ENCODE measurements at places on chromosomes 7 and 10.

DNA sequence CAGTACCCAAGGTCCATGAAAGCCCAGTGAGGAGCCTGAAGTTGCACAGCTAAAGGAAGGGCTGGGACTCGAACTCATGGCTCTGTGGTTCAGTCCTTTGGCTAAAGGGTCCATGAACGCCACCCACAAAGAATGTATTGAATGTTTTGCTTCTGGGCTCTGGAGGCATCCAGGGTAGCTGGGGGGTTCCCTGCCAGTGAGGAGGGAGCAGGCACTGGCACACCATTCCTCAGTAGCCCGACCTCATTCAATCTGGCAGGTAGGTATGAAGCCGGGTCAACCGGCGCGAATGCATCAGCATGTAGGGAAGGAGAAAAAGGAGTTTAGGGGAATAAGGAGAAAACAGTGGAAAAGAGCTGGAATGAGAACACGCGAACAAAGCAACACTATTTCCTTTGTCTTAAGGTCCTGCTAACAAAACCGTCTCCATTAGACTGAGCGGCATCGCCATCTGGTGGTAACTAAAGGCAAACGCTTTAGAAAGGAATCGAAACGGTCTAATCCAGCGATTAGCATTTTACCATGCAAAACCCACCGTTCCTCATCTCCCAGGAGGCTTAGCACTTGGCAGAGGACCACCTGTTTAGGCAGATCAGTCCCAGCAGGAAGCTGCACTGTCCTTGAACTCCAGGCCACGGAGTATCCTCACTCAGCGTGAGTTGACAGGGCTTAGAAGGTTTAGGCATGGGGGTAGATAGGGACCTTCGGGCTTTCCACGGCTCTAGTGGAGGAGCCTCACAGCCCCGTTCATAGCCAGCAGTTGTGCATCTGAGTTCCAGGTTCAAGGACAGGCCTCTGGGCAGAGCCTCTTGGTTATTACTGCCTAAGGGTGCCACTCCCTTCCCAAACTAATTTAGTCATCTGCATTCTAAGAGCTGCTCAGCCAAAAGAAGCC is 122.8 kb downstream of the UBE2H start:
- DNase-seq, result peak; percentile 77

DNA sequence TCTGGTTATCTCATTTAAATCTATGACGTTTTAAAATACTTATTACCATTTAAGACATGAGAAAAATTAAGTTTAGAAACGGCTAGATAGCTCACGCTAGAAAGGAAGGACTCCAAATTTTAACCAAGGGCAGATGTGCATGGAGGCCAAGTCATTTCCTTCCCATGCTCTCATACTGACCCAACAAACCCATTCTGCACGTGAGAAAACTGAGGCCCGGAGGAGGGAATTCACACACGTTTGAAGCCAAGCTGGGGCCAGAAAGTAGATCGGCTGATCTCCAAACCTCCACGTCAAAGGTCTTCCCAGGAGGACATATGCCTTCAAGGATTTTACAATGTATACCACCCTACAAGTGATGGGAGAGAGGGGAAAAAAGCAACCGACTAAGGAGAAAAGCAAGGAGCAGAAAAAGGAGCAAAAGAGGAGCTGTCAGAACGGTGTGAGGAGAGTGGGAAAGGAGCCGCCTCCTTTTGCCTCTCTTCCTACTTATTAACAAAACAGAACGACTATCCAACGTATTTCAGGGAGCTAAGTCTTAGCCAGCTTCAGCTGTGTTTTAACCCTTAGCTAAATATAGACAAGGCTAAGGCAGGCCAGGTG is 645 bp upstream of the SIRT1 start:
- DNase-seq, result peak; percentile 16

GRCh38 chr10:72379776-72380175 is 25.1 kb upstream of the DNAJB12 start:
- no peak for DNase-seq

GRCh38 chr7:79320741-79321473 is 132.6 kb downstream of the MAGI2 start:
- DNase-seq, result no peak

DNA sequence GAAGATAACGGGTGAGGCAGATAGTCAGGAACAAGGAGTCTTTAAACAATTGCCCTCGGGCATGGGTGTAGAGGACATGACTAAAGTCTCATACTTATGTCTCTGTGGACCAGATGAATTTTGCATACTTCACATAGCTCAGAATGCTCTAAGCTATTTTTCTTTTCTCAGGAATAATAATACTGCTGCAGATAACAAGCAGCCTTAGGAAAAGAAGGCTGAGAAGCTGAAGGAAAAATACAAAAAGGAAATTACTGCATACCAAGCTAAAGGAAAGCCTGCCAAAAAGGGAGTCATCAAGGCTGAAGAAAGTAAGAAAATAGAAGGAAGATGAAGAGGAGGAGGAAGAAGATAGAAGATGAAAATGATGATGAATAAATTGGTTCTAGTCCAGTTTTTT is 13.4 kb upstream of the ERCC6 start:
- no peak for DNase-seq

GRCh38 chr7:75884476-75884875 is 5.6 kb downstream of the RHBDD2 start:
- DNase-seq, result no peak

- DNase-seq, result no peak
These were observed 17.2 kb downstream of the STX1A start for GRCh38 chr7:73702226-73702625.

DNA sequence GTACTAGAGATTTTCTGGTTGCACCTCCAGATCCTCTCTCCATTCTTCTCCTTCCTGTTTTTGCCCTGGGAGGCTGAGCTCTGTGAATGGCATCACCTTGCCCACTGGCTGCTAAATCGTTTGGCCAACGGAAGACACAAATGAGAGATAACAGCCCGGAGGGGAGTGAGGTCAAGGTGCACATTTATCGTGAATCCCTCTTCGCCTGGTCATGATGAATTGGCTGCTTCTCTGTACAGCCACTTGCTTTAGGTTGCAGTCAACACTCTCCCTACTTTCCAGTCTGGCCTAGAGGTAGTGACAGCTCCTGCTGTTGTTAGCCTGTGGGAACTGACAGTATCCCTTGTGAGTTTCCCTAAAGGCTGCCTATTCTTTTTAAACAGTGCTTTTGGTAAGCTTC is 85.4 kb upstream of the CHCHD3 start:
- no peak for DNase-seq

DNA sequence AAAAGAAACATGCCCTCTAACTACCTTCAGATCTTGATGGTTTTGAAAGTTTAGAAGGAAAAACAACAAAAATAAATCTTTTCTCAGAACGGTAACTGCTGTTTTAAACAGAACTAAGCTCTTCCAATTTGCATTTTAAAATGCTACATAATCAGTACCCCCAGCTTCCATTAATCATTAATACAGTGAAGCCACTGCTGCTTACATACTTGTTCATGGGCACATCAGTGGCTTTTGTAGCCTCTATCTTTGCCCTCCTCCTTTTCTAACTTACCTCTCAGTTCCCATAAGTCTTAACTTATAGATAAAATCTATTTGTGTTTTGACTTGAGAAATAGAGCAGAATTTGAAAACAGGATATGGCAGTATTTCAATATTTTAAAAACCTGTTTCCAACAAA is 109.1 kb downstream of the POLL start:
- no peak for DNase-seq

DNA sequence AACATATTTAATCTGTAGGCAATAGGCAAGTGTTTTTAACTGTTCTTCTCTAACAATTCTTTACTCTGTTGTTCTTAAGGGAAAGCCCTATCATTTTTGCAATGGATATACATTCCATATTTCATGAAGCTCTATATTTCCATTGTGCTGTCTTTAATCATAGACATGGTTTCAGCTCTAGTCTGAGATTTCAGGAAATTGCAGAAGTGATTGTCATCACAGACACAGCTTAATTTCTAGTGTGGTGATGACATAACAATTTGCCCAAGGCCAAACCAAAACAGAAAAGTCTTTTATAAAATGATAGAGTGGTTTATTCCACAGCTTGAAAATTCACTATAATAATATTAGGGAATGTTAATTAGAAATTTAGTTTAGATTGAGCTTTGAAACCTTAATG is 494.1 kb upstream of the SEMA3A start:
- no peak for DNase-seq

DNA sequence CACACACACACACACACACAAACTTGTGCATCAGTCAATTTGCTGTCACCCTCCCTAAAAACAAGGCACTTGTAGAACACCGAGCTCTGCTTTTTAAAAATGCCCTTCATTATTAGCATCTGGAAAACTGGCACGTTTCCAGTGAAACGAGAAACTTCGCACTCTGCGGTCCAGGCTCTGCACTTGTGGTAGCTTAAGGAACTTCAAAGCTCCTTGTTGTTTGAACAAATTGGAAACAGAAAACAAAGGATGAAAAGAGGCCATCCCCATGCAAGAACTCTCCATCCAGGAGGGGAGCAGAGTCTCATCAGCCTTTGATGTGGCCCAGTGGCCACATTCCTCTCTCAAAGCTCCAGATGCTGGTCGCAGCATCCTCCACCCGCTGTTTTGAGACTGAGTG is 105.1 kb downstream of the C10orf90 start:
- DNase-seq, result no peak

DNA sequence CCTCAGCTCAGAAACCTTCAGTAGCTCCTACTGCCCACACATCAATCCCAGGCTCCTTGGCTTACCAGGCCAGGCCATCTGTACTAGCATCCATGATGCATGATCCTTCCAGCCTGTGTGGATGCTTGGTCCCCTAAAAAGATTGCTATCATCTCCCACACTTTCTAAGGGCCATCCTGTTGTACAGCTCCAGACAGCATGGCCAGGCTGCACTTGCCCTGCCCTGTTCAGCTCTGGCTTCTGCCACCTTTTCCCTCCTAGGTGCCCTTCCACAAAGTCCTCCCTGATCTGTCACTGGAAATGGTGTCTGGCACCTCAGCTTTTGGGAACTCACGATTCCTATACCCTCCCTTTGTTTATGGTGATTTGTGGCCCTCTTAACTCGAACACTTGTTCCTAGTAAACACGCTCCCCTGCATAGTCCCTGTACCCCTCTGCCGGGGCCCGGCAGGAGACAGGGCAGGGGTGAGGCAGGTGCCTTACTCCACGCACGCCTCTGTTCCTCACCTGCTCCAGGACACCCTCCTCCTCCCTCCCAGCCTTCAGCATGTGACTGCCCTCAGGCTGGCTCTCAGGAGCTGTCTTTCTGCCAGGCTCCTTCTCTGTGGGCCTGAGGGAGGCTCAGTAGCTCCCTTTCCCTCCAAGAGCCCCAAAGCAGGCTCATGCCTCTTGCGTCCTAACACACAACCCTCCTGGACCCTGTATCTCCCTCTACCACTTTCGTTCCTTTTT is 71.8 kb downstream of the CDH23 start:
- no peak for DNase-seq

- no peak for DNase-seq
These were observed 320.7 kb downstream of the SUGCT start for GRCh38 chr7:40455485-40455884.

GRCh38 chr7:102856036-102856435 is 56.8 kb upstream of the LRRC17 start:
- no peak for DNase-seq

DNA sequence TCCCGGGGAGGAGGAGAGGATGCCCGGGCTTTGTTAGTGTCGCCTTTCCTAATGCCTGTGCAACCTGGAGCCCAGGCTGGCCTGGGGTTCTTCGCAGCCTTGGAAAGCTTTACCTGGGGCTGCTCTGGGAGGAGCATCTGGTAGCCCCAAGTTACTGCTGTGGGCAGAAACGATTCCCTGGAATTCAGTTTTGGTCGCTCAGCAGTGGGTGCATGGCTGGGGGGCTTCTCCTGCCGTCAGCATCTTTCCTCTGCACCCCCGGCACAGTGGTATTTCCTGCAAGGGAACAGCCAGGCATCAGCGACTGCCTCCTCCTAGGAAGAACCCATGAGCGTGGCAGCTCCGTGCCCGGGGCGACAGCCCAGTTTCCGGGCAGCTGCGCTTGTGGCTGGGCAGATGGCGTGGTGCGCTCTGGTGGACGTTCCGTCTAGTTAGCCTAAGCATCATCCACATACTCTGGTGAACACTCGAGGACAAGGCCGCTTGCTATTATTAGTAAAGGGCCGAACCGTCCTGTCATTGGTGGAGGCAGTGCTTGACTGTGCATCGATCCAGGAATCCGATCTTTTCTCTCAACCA is 107.0 kb upstream of the BTBD16 start:
- DNase-seq, result no peak

DNA sequence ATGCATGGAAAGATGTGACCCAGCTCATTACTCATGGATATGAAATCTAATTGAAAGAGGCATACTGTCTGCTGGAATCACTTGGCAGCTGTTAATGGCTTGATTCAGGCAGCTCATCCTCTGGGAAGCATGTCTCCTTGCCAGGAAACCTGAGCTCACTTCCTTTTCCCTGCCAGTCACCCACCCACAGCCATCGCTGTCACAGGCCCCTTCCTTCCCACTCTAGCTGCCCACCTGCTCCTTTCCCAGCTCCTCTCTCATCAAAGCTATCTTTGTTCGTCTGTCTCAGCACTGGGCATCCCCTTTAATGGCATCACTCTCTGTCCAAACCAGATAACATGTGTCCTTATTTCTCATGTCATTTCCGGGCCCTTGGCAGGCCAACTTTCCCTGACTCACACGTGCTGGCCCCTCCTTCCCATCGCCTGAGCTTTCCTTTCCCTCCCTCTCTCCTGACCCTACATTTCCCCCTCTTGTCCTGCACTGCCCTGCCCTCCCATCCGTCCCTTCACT is 721.9 kb downstream of the TNS3 start:
- no peak for DNase-seq

- DNase-seq, result no peak
These were observed 35.2 kb upstream of the GNA12 start for GRCh38 chr7:2879354-2879753.

DNA sequence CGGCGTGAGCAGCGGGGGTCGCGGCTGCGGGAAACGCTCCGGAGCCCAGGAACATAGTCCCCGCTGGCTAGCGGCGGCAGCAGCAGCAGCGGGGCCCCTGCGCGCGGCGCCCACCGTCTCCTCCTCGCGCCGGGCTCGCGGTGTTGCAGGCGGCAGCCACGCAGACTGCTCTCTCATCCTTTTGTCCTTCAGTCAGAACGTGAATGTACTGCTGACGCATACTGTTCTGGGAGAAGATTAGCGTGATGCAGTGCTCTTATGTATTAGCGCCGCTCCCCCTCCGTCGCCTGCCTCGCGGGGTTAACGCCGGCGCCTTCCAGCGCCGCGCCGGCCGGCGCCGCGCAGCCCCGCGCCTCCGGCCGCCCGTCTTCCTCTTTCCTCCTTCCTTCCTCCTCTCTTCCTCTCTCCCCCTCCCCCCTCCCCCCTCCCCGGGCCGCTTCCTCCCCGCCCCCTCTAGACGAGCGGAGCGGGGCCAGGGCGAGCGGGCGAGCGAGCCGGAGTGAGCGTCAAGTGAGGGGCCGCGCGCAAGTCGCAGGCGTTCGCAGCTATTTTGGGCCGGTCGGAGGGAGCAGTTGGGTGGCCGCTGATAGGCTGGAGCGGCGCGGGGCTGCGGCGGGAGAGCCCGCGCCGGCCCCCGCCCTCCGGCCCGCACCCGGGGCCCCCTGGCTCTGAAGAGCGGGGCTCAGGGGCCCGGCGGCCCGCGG is 816 bp upstream of the LRRC4 start:
- DNase-seq, result peak; percentile 56

GRCh38 chr7:155373359-155374273 is 75.9 kb downstream of the INSIG1 start:
- no peak for DNase-seq

- DNase-seq, result no peak
These were observed at the start of gene TMEM140 for GRCh38 chr7:135147899-135148721. TSS of gene TMEM140 (plus strand) at chr7:135148072. CDS start at chr7:135164442, 16,370 bp downstream.

All from HFF-Myc (cell line).